Epithelial cell of alveolus of lung (primary cell): ENCODE measurements at places on chromosomes 2 and 18. TPM values are rescaled to one million over a fixed set of nuclear protein-coding genes. Genes with fewer than 3 reads are reported as not detected.

Gene ACOXL
- not detected in 2 replicates for total RNA-seq

Gene CAPN14
- total RNA-seq: 0.08 TPM in 1 of 2 replicates, not detected in the other

Gene FIGN
- 1.0 and 5.3 TPM in 2 replicates for total RNA-seq

Gene GAL3ST2
- 0.64 TPM in 1 of 2 replicates, not detected in the other for total RNA-seq

Gene PLGLB1
- total RNA-seq: 0.13 and 1.2 TPM in 2 replicates

Gene SPATA3
- total RNA-seq: not detected in 2 replicates

Gene CYP27A1
- 13.3 and 30.4 TPM in 2 replicates for total RNA-seq

Gene UGT1A5
- total RNA-seq: not detected in 2 replicates

Gene ASB18
- not detected in 2 replicates for total RNA-seq

Gene UPP2
- total RNA-seq: not detected in 2 replicates
